ENCODE measurements at places on chromosomes 4 and X. TPM values are rescaled to one million over a fixed set of nuclear protein-coding genes. Genes with fewer than 3 reads are reported as not detected.

The NHS gene
- total RNA-seq, result 6.0 TPM

DNA sequence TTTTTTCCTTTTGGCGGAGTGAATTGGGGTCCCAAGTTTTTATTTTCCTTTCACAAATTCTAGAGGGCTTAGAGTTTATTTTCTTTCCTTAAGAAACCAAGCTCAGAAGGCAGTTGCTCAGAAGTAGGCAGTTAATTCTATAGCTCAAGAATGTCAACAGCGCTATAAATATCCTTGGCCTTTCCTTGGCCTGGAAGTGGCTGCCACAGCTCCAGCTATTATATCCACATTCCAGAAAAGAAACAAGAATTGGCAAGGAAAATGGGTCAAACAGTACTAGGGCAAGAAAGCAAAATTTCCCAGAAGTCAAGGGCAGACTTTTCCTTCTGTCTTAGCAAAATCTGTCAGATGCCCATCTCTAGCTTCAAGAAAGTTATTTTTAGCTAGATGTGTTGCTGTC, 31.0 kb downstream of the SLC10A6 start:
- H3K4me1 ChIP-seq, result no peaks in the 10 kb centered on the region
- peaks cover 32% of the 10 kb centered on the region for H3K36me3 ChIP-seq
- no peaks in the 10 kb centered on the region for H3K27me3 ChIP-seq
- H3K4me3 ChIP-seq, result peak overlapping the region; percentile 11
- no peak overlapping the region for H3K27ac ChIP-seq

DNA sequence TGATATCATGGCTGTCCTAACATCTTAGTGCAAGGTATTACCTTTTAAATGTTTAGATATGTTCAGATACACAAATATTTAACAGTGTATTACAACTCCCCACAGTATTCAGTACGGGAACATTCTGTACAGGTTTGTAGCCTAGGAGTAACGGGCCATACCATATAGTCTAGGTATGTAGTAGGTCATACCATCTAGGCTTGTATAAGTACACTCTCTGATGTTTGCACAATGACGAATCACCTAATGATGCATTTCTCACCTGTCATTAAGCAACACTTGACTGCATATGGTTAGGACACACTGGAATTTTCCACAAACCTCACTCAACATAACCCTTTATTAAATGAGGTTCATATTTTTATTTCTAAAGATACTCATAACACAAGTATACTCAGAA, 67.7 kb downstream of the THOC2 start:
- no peak overlapping the region for H3K27ac ChIP-seq
- H3K4me1 ChIP-seq, result no peaks in the 10 kb centered on the region
- DNase-seq, result no peak
- H3K27me3 ChIP-seq, result no peaks in the 10 kb centered on the region

DNA sequence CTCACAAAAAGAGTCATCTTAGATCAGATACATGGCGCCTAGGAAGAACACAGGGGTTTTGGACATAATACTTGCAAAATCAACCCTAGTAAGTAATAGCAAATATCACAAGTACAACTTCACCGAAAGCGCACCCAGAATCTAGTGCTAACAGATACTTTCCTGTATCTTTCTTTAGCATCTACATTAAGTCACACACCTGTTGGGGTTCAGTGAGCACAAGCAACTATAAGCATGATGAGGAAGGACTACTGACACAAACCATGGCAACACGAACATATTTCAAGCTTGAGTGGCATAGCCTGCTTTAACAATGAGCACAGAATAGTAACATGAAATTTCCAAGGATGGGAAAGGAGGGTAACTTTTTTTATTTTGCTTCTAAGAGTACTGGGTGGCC, 116.1 kb downstream of the GPC3 start:
- no peak overlapping the region for H3K27ac ChIP-seq
- peaks cover 22% of the 10 kb centered on the region for H3K27me3 ChIP-seq
- DNase-seq, result no peak
- no peaks in the 10 kb centered on the region for H3K4me1 ChIP-seq
- H3K4me3 ChIP-seq, result no peak overlapping the region

DNA sequence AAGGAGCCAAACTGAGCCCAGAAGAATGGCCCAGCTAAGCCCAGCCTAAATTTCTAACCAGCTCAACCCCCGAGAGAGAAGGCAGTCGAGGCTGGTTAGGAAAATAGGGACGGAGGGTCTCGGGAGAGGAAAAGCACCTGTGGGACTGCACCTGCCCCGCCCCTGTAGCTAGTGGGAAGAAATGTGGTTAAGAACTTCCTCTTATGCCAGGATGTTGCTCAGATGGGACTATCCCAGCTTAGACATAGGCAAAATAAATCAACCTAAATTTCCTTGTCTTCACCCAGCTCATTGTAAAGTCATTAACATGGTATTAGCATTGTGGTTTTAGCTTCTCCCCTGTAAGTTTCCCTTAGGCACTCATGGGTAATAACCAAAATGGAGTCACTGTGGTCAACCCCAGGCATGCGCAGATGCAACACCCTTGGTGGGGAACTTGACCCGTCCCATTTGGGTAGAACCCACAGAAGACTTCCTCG, 86.8 kb downstream of the ZNF718 start:
- no peak overlapping the region for H3K27ac ChIP-seq
- H3K4me1 ChIP-seq, result no peaks in the 10 kb centered on the region
- DNase-seq, result no peak
- peaks cover 11% of the 10 kb centered on the region for H3K36me3 ChIP-seq

- no peak overlapping the region for H3K4me3 ChIP-seq
- H3K4me1 ChIP-seq, result no peaks in the 10 kb centered on the region
- no peak overlapping the region for H3K27ac ChIP-seq
- H3K27me3 ChIP-seq, result peaks cover 15% of the 10 kb centered on the region
Observed at GRCh38 chr4:104938624-104939023, 208.1 kb upstream of the TET2 start.

DNA sequence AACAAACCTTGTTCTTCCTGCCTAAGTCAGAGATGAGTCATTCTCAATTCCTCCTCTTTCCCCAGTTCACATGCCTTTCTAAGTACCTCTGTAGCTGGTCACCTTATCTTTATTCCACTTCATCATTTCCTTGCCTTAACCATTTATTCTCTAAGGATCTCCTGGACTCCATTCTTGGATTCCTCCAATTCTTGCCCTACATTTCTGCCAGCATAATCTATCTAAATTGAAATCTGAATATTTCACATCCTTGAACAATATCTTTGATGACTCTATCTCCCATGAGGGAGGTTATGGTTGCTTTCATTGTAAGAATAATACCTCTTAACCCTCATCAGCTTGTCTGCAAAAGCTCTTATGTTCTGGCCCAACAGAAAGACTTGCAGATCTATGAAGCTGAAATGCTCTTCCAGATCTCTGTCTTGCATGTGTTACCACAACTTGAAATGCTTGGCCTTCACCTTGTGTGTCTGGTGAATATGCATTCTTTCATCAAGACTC, 28.6 kb upstream of the PDE5A start:
- H3K27ac ChIP-seq, result no peak overlapping the region
- no peaks in the 10 kb centered on the region for H3K27me3 ChIP-seq
- H3K36me3 ChIP-seq, result no peaks in the 10 kb centered on the region
- no peaks in the 10 kb centered on the region for H3K4me1 ChIP-seq
- DNase-seq, result no peak

- H3K27me3 ChIP-seq, result no peaks in the 10 kb centered on the region
- no peaks in the 10 kb centered on the region for H3K4me1 ChIP-seq
- peak overlapping the region; percentile 6 for H3K4me3 ChIP-seq
- DNase-seq, result no peak
- H3K27ac ChIP-seq, result no peak overlapping the region
- H3K36me3 ChIP-seq, result no peaks in the 10 kb centered on the region
Observed at GRCh38 chr4:83115000-83115399, 471 bp upstream of the PLAC8 start.

DNA sequence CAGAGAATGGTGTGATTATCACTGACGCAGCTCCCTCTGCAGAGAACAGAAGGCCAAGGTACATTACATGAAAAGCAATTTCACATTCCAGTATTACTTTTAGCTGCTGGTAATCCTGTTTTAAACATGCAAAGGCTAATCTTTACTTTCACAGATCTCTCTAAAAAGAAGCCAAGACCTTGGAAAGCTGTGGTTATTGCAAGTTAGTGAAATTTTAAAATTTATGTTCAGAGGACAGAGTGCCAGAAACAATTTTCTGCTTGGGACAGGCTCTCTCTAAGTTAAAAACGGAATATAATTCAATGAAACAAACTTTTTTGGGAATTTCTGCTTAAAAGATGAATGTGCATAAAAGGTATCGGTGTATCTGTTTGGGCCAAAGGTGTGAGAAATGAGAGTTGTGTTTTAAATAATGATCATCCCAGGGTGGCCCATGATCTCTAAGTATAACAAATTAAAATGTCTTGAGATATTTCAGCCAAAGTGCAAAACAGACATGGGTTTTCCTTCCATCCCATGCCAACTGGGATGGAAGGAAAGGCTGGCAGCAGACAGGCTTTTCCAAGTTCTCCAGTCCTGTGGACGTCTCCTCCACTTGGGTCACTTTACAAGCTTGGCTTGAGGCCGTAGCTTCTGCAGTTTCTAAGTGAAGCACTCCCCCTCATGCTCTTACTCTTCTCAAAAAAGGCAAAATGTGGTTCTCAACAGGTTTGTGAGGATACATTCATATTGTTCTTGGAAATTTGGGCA, 118.0 kb downstream of the DRD5 start:
- no peak overlapping the region for H3K27ac ChIP-seq
- no peak for DNase-seq
- H3K4me3 ChIP-seq, result no peak overlapping the region
- H3K27me3 ChIP-seq, result no peaks in the 10 kb centered on the region
- no peaks in the 10 kb centered on the region for H3K4me1 ChIP-seq
- no peaks in the 10 kb centered on the region for H3K36me3 ChIP-seq

DNA sequence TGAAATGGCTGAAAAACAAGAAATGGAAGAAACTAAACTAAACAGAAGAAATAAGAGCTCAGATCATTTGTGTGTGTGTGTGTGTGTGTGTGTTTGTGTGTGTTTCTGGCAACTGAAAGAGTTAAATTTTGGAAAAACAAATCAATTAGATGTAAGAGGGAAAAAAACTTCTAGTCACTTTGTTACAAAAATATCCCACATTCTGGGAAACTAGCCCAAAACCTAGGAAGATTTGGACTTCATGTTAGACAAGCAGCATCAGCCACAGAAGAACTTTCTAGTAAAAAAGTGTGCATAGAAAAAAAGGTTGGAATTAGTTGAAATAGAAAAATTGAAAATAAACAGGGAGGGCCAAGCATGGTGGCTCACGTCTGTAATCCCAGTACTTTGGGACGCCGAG, 111.6 kb upstream of the PRKG2 start:
- no peaks in the 10 kb centered on the region for H3K4me1 ChIP-seq
- no peak overlapping the region for H3K4me3 ChIP-seq
- no peak overlapping the region for H3K27ac ChIP-seq
- no peaks in the 10 kb centered on the region for H3K27me3 ChIP-seq
- no peaks in the 10 kb centered on the region for H3K36me3 ChIP-seq

DNA sequence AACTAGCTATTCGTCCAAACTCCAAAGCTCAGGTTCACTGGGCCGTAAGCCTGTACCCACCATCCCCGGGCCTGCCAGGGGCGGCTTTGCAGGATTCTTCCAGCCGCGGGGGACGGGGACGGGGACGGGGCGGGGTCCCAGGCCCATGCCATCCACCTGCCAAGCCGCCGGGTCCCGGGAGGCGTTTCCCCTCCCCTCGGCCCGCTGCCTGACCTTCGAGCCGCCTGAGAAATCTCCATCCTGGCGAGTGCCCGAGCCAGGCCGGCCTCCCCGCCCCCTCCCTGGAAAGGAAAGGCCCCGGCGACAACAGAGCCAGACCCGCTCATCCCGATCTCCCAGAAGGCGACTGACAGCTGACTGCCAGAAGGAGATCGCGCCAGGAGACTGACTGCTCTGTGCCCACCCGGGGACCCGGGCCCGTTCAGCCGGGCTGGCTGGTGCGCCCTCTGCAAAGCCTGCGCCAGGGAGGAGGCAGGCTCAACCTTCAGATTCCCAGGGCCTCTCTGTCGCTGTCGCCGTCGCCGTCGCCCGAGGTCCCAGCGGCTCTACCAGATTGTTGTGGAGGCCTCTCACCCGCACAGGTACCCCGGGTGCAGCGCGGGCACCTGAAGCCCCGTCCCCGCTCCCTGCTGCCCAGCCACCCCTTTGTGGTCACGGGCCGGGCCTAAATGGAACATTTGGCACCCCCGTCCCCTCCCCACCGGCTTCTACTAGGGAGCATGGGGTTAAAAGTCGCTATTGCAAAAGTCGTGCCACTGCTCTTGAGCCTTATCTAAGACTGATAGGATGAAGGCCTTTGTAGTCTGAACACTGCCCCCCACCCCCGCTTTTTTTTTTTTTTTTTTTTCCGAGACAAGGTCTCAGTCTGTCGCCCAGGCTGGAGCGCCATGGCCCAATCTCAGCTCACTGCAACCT, at the start of gene RGN:
Gene RGN (plus strand): TSS at position 315 of the 915 bp plus-strand sequence. CDS start 2,702 bp downstream, outside the sequence.
- no peaks in the 10 kb centered on the region for H3K36me3 ChIP-seq
- H3K27ac ChIP-seq, result no peak within 1 kb of the TSS
- H3K4me3 ChIP-seq, result no peak within 1 kb of the TSS
- H3K4me1 ChIP-seq, result no peaks in the 10 kb centered on the region
- no peaks in the 10 kb centered on the region for H3K27me3 ChIP-seq

DNA sequence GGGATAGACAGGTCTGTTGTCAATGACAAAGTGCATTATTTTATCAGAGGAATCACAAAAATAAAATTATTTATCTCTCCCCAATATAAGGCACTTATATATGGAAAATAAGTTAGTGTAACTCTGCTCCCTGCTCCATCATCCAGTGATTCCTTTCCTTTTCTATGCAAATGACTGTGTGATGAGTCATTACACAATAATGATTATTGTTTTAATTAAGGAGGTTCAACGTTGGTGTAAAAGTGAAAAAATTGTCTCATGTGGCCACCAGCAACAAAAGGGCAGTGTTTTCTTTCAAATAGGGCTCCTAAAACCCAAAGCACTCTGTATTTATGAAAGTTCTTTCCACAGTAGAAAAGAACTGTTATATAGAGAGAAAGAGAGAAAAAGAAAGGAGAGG, 16.7 kb downstream of the SLC7A11 start:
- no peaks in the 10 kb centered on the region for H3K27me3 ChIP-seq
- H3K4me3 ChIP-seq, result no peak overlapping the region
- no peaks in the 10 kb centered on the region for H3K36me3 ChIP-seq
- peaks cover 3% of the 10 kb centered on the region for H3K4me1 ChIP-seq

- no peaks in the 10 kb centered on the region for H3K36me3 ChIP-seq
- no peaks in the 10 kb centered on the region for H3K27me3 ChIP-seq
- H3K4me3 ChIP-seq, result no peak overlapping the region
- DNase-seq, result no peak
Observed at GRCh38 chrX:111662292-111662691, 18.7 kb upstream of the ALG13 start.

GRCh38 chrX:137171626-137172025, 137.8 kb upstream of the GPR101 start:
- no peak overlapping the region for H3K27ac ChIP-seq
- H3K4me3 ChIP-seq, result no peak overlapping the region
- no peaks in the 10 kb centered on the region for H3K36me3 ChIP-seq
- no peak for DNase-seq

GRCh38 chrX:45137531-45137930, 63.1 kb downstream of the DIPK2B start:
- no peaks in the 10 kb centered on the region for H3K27me3 ChIP-seq
- H3K4me1 ChIP-seq, result no peaks in the 10 kb centered on the region
- H3K27ac ChIP-seq, result no peak overlapping the region
- DNase-seq, result no peak
- no peak overlapping the region for H3K4me3 ChIP-seq
